NCI-H82 (cell line): ENCODE measurements at places on chromosomes 13 and 19.

DNA sequence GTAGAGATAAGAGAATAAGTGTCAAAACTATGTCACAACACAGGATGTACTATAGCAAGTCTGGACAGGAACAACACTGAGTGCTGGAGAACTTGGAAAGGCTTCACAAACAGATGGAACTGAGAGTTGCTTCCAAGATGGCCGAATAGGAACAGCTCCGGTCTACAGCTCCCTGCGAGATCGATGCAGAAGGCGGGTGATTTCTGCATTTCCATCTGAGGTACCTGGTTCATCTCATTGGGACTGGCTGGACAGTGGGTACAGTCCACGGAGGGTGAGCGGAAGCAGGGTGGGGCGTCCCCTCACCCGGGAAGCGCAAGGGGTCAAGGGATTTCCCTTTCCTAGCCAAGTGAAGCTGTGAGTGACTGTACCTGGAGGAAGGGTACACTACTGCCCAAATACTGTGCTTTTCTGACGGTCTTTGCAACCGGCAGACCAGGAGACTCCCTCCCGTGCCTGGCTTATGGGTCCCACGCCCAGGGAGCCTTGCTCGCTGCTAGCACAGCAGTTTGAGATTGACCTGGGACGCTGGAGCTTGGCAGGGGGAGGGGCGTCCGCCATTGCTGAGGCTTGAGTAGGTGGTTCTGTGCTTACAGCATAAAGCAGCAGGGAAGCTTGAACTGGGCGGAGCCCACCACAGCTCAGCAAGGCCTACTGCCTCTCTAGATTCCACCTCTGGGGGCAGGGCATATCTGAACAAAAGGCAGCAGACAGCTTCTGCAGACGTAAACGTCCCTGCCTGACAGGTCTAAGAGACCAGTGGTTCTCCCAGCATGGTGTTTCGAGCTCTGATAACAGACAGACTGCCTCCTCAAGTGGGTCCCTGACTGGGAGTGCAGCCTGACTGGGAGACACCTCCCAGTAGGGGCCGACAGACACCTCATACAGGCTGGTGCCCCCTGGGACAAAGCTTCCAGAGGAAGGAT lies 46.0 kb downstream of the USP12 start:
- DNase-seq = no peak

DNA sequence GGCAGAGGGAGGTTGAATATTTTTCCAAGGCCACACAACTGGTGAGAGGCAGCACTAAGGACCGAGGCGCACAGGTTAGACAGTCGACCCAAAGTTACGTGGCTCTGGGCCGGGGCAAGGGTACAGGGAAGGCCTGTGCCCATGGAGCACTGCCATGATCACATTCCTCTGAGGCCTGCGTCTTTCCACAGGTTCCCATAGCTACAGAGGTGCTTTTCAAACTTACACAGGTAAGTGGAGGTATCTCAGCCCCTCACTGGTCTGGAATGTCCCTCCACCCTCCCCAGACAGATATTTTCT lies 814 bp downstream of the ZNF211 start:
- no peak for DNase-seq

GRCh38 chr19:15640904-15641597 lies 354 bp downstream of the CYP4F3 start:
- DNase-seq = no peak

GRCh38 chr19:6476155-6476895 lies 5.3 kb downstream of the DENND1C start:
- DNase-seq = peak; percentile 93

GRCh38 chr19:19459707-19460251 lies 54.3 kb downstream of the GATAD2A start:
- no peak for DNase-seq

DNA sequence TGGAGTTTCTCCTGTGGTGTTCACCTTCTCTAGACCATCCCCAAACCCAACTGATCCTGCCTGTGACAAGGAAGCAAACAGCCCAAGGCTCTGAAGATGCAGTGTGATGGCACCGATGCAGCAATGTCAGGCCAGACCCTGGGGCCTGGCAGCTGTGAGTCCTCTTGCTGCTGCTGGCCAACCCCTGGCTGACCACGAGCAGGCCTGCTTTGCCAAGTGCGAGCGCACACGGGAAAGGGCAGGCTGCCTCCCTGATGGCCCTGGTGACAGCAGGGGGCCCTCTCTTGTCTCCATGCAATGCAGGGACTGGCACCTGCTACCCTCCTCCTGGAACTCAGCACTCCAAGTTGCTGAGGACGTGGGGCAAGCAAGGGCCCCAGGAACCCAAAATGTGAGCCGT lies 5.4 kb upstream of the VSTM2B start:
- no peak for DNase-seq

GRCh38 chr13:64758521-64759244 lies 2471.5 kb downstream of the PCDH9 start:
- DNase-seq = no peak

DNA sequence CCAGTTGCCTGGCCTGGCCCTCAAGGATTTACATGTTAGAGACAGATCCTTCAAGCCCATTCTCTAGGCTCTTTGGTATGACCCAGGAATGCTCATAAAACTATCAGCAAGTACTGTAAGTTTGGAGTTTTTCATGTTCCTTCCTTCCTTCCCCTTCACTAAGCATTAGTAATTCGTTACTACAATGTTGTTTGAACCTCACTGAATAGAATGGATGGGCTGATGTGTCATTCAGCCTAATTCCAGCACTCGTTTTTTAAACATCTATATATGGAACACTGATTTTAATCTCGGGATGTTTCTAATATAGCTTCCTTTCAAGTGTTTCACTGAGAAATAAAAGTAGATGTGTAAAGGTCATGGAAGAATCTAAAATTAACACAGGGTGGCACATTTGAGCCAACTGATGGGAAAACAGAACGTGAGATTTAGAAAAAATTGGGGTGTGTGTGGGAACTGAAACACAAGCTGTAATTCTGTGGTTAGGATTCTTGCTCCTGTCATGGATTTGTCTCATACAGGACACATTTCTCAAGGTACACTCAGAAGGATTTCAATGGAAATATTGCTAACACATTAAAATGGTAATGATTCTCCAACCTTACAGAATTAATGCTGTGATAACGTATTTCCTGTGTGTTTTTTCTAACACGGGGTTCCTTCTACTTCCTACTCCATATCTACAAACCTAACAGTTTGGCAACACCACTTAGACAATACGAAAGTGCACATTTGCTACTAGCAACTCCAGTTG lies 93.4 kb downstream of the FLT1 start:
- DNase-seq = no peak

DNA sequence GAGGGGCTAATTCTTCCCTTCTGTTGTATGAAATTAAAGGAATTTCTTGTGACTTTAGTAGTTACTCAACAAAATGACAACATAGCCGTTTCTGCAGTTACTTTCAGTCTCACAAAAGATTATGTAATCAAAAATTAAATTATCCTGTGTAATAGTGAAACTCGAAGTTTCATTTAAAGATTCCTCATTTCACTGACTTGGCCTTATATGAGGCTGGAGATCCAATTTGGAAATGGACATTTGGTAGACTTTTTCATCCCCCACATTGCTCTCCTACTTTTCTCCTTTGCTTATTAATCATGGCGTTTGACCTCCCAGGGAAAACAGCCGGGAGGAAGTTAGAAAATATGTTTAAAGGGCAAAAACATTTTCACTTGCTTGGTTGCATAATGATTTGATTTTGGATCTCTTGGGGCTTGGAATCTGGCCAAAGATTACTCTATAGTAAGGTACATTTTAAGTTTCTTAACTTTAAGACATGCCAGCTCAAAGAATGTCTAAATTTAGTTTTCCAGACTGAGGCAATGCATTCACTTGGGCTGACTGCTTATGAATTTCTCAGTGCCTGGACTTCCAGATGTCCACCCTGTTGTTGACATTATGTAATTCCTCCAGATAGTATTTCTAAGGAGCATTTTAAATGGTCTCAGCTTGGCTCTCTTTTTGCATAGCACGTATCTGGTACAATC lies 1364.9 kb upstream of the MIR17HG start:
- no peak for DNase-seq

DNA sequence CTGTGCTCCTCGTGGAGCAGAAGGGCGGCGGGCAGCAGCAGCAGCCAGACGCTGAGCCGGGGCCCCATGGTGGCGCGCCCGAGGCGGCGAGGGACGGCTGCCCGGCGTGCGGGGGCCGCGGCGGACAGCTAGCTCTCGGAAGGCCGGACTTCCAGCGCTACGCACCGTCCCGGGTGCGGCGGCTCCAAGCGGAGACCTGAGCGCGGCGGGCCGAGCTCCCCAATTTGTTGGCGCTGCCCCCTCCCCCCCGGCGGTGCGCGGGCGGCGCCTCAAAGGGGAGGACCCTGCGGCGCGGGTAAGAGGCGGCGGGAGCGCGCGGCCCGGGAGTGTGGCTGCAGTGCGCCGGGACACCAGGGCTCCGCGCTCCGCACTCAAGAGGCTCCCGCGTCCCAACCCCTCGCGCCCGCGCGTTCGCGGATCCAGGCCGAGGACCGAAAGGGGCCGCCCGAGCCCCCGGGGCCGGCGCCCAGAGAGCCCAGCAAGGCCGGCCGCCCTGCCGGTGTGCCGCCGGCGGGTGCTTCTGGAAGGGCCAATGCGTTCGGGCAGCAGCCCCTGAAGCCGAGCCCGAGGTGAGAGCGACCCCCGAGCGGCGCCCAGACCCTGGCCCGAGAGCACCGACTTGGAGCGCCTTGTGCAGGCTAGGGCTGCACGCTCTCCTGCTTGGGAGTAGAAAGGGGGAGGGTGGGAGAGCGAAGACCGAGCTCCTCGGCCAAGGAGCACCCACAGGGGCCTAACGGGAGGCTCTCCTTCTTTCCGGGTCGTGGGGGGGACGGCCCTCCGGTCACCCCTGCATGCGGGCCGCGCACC lies at the start of the genes COL4A1 and COL4A2:
COL4A1 (minus strand) TSS at position 198 of the 807 bp plus-strand sequence; CDS start at position 68, 130 bp downstream.
COL4A2 (plus strand) TSS at position 325 of the 807 bp plus-strand sequence. CDS start 620 bp downstream, outside the sequence.
- peak; percentile 43 for DNase-seq

- no peak for DNase-seq
Measured at GRCh38 chr13:52750713-52751112, 11.1 kb upstream of the CNMD start.

- peak; percentile 87 for DNase-seq
Measured at GRCh38 chr13:100514788-100515409, 73.7 kb downstream of the GGACT start.

GRCh38 chr19:15393963-15394362 lies 14.4 kb upstream of the AKAP8 start:
- no peak for DNase-seq

GRCh38 chr19:1563251-1563650 lies 4.9 kb downstream of the MEX3D start:
- no peak for DNase-seq

- DNase-seq = no peak
Measured at GRCh38 chr19:4386041-4386782, 14.1 kb downstream of the SH3GL1 start.

GRCh38 chr19:47227352-47228167 lies 3.4 kb downstream of the BBC3 start:
- peak; percentile 74 for DNase-seq

GRCh38 chr19:5358173-5358800 lies 17.7 kb upstream of the PTPRS start:
- DNase-seq = peak; percentile 38

DNA sequence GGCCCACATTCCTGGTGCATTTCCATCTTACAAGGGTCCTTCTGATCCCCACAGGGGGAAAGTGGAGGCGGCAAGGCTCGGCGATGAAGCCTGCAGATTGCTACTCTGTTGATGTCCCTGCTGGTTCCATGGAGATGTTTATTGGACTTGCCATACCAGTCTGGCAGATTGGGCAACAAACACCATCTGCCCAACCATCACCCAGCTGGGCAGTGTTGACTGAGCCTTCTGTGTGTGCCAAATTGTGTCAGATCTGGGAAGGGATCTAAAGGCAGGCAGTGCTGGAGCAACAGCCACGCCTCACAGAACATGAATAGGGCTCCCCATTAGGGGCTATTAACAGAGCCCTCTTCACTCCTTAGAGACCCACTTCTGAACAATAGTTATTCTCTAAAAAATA lies 35.0 kb downstream of the FLT1 start:
- DNase-seq = no peak

GRCh38 chr19:57192077-57192420 lies 749 bp downstream of the ZNF264 start:
- no peak for DNase-seq

DNA sequence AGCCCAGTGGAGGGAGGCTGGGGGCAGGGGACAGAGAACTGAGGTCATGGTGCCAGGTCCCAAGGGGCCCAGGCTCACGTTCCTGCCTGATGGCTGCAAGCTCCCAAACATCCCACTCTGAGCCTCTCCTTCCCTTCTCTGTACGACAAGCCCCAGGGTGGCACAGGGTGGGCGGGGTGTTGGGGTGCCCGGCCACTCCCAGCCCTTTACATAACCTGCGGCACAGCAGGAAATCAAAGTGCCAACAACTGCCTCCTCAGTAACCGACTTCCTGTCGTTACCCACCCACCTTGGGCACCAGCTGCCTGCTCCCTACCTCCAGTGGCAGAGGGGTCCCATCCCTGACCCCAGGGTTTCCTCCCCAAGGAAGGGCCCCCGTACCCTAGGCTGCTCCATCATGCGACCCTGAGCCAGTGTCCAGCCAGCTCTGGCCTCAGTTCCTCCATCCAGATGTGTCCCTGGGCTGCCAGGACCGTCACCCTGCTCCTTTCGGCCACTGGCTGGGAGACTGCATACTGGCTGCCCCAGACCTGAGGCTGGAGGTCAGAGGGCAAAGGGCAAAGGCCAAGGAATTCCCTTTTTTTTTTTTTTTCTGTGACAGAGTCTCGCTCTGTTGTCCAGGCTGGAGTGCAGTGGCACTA lies 27.7 kb upstream of the NFIC start:
- no peak for DNase-seq

GRCh38 chr13:34722922-34723321 lies 219.1 kb upstream of the NBEA start:
- DNase-seq = peak; percentile 75

- DNase-seq = no peak
Measured at GRCh38 chr13:78826936-78827335, 168.0 kb upstream of the OBI1 start.

DNA sequence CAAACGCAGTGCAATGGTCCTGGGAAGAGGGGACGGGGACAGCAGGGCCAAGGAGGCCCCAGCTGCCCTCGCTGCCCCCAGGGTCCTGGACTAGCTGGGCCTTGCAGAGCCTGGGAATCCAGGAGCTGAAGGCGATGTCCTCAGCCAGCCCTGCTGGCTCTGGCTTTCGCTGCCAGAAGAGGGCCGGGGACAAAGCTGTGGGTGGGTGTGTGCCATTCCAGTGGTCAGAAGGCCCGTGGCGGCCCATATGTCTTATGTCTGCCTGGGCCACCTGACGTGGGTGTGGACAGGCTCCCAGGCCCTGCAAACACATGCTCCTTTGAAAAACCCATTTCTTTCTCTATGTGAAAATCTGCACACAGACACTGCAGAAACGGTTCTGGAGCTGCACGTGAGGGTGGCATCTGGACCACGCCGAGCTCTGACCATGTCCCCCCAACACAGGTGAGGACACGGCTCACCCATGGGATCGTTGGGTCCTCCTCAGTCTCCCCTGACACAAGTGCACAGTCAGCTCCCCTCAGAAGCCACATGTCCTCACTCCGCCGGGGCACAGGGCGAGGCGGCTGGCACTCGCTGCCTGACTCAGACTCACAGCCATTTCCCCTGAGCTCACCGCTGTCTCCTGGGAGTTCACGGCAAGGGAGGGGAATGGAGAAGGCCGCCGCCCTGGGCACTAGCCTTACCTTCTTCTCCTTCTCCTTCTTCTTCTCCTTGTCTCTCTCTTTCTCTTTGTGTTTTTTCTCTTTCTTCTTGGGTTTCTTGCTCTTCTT lies 16.9 kb downstream of the IZUMO4 start:
- DNase-seq = no peak
